Naive B cell (primary cell): ENCODE measurements at places on chromosomes 16 and 17. TPM values are rescaled to one million over a fixed set of nuclear protein-coding genes. Genes with fewer than 3 reads are reported as not detected.

GRCh38 chr17:69516225-69516624 is 101.7 kb downstream of the MAP2K6 start:
- no peak for DNase-seq

GRCh38 chr17:46732160-46732559 is 86.3 kb downstream of the WNT3 start:
- DNase-seq, result no peak

GRCh38 chr17:19781488-19782458 is 33.7 kb upstream of the ALDH3A1 start:
- DNase-seq, result no peak

DNA sequence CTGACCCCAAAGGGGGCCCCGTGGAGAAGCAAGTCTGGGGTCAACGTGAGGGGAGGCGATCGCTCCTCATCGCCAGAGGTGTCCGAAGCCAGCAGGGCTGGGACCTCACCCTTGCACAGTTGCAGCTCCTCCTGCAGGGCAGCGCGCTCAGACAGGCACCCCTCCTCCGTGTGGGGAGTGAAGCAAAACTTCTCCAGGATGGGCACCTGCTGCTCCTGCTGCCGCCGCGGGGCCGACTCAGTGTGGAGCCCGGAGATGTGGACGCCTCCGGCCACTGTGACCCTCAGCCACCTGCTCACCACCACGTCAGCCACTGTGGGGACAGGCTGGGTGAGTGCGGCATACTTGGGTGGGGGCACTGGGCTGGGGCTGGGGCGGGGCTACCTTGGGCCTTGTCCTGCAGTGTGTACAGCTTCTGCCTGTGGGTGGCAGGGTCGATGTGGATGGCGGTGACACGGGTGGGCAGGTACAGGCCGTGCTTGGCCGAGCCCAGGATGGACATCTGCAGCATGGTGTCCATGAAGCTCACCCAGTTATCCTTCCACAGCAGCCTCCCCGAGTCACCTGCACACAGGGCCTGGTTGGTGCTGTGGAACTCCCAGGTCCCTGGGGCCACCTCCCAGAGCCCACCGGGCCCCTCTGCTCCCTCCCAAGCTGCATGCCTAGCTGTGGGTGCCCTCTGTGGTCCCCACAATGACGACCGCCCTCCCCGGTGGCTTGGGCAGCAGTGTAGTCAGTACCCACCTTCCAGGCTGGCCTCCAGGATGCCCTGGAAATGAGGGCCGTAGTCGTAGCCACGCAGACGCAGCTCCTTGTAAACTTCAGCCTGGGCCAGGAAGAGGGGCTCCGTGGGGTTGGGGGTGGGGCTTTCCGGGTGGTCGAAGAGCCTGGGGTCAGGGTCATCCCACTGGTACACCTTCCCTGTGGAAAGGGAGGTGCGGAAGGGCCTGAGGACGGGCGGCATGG is 10.8 kb downstream of the FASN start:
- DNase-seq, result no peak

The HOXB1 gene
- polyA plus RNA-seq, result not detected

- no peak for DNase-seq
Observed at GRCh38 chr17:41551365-41551764, 20.5 kb downstream of the KRT9 start.

DNA sequence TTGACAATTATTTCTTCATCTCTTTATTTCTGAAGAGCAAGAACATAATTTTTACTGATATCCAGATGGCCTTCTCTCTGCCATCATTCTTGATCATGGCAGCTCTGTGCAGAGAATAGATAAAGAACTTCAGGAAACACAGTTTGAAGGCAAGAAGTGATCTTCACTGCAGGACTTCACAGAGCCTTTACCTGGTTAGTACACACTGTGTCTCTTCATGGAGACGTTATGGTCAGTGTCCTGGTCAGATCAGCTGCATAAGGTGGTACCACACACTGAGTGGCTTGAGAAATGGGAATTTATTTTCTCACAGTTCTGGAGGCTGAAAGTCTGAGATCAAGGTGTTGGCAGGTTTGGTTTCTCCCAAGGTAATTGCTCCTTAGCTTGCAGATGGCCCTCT is 129.5 kb downstream of the UTP18 start:
- DNase-seq, result no peak

The AXIN1 gene
- 2.6 TPM for polyA plus RNA-seq
